ENCODE measurements at places on chromosomes 1 and 21.

GRCh38 chr1:203104789-203105390 lies 19.1 kb upstream of the MYOG start:
- no peak for DNase-seq

DNA sequence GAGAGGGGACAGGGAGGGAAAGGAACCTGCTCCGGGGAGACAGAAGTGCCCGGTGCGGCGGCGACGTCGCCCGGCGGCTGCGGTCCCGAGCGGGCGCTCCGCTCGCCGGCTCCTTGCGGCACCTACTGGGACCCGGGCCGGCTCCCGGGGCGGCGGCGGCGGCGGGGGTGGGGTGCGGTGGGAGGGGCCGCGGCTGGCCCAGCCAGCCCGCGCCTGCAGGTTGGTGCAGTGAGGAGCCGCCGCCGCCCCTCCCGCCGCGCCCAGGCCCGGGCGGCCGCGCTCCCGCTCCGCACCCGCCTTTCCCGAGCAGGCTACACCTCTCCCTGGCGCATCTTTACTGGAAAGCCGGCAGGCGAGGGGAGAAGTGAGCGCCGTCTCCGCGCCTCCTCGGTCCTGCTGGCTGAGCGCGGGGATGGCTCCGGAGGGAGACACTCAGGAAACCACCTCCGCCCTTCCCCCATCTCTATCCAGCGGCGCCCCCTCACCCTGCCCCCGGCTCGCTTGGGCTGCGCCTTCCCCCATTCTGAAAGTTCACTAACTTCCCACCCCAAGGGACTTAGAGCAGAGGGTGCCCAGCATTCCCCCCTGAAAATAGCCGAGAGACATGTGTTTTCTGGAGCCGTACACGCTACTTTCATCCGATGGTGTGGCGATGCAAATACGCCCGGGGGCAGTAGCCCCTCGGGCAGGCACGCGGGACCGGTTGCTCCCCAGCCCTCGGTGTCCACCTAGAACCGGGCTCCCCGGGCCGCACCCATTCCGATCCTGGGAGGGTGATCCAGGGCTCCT lies at the start of gene PLD5:
PLD5 (minus strand) TSS at position 127 of the 789 bp plus-strand sequence.
- DNase-seq: no peak

- no peak for DNase-seq
These were observed 101.3 kb upstream of the KCNE2 start for GRCh38 chr21:34262469-34262845.

DNA sequence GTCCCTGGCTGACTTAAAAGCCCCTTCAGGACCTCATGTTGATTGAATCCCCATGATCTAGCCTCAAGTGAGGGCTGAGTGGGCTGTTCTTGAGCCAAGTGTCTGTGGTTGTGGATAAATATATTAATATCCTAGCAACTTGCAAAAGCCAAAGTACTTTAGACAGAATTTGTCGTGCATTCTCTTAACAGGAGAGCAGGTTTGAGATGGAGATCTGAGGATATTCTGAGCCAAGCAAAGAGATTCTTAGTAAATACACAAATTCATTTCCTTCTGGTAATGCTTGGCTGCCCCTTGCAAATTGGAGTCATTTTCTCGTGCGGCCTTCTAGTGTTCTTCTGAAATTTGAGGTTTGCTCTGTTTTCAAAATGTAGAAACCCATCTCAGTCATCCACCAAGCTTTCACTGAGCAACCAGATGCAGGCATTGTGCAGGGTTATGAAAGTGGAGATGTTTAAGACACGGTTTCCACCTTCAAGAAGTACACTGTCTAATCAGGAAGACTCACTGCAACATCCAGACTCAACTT lies 242.1 kb upstream of the JUN start:
- no peak for DNase-seq

DNA sequence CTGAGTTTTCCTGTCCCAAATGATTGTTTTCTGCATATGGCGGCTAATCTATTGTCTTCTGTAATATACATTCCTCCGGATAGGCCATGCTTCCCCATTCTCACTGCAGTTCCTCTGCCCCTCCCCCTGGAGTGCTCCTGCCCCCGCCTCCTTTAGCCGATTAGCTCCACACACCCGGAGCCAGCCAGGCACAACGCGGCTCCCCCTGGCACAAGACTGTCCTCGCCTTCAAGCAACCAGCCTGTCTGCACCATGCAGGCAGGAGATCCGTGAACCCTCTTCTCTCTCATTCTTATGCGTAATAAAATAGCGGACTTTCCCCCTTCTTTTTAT lies 18.0 kb downstream of the SERTAD4 start:
- DNase-seq: no peak

DNA sequence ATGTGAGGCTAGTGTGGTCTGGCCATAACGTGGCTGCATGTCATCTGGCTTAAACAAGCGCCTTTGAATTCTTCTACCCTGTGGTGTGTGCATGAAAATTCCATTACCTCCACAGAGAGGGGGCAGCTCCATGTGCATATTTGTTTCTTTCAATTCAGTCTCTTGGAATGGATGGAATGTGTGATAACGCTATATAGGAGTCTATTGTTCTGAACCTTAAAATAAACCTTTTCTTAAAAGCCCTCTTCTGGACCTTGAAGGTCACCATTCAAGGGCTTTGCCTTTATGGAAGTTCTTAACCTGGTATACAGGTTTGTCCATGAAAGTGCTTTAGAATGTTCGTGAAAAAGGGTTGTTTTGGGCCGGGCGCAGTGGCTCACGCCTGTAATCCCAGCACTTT lies 118.2 kb upstream of the ADGRL2 start:
- DNase-seq: peak; percentile 64

GRCh38 chr1:63622849-63623566 lies 29.8 kb downstream of the PGM1 start:
- no peak for DNase-seq

GRCh38 chr1:11331945-11332546 lies 59.0 kb downstream of the UBIAD1 start:
- no peak for DNase-seq

DNA sequence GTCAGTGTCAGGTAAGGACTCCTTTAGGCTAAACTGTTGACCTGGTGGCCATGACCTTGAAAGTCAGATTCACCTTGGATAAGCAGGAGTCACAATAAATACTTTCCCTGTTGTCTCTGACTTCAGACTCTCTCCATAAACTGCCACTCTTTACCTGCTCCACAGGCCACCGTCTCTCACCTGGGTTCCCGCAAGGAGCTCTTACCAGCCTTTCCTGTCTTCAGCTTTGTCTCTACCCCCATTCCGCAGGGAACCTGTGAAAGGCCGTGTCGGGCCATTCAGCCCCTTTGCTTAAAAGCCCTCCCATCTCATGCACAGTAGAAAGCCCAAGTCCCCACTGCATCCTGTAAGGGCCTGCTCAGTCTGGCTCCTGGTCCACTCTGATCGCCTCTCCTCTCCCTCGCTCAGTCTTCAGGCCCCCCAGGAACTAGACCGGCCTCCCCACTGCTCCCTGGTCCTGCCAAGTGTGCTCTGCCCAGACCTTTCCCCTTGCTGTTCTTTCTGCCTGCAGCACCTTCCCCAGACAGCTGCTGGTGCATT lies 79.5 kb downstream of the ACTL8 start:
- no peak for DNase-seq

- peak; percentile 40 for DNase-seq
These were observed 38.6 kb upstream of the ADAMTS1 start for GRCh38 chr21:26883768-26884167.

DNA sequence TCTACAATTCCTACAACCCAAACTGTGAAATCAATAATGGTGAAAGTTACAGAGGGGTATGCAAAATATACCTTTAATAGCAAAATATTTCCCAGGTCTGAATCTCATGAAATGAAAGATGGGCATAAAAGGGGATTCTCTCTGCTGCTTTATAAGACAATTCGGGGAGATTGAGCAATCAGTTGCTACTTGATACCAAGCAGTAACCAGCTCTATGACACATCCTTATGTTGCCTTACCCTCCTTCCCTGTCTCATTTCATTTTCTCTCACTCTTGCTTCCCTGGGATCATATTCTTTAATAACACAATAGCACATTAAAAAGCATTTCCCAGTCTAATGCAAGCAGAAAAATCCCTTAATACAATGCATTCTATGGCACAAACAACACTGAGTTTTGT lies 29.0 kb downstream of the ZSWIM5 start:
- peak; percentile 12 for DNase-seq

DNA sequence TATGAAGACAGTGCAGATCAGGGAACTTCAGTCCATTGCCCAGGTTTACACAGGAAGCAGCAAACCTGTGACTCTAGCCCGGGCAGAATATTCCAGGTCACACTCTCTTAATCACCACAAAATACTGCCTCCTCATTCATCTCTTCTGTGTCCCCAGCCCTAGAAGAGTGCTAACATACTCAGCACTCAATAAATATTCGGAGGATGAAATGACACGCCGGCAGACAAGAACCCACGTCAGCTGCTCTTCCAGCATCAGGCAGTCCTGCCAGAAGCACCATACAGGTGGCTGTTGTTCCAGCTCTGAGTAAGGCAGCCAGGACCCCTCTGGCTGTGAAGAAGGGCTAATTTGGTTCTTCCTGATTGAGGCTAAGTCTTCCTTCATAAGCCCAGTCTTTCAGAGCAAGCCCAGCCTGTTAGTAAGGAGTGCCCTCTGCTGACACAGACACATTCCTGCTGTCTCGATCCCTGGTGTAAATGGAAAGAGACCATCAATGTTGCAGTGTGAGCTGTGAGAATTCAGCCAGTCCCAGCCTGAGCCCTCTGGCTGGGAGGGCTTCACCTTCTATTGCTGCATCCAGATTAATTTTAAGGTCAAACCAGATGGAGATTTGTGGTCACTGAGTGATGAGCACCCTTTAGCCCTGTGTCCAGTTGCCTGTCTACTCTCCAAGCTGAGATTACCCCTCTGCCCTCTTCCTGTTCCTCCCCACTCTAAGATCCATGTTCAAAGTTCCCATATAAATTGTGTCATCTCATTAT lies 45.0 kb upstream of the KIRREL1 start:
- peak; percentile 44 for DNase-seq

DNA sequence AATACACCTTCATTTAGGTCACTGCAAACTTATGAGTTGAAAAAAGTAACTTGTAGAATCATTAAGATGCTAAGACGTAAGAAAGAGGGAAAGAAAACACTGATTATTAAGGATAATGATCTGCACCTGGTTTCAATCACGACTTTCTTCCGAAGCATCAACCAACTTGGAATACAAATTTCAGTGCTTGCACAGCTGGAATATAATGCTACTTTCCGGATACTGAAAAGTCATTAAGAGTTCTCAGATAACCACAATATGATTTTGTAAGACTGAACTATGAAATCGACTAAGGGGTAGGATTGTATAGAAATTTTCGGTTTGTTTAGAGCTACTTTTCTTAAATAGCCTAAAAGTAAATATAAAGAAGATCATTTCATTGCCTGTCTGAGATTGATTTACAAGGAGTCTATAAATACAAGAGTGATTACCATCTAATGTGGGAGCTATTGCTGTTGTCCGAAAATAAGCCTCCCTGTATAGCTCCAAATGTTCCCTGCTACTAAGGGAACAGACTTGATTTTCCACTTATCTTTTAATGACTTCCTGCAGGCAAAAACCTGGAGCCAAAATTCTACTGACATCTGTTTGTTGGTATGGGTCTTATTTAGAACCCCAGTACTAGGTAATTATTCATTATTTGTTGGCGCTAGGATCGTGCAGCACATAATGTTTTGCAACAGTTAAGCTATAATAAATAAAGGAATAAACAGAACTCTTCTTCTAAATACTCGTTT lies 673.3 kb downstream of the KCNT2 start:
- DNase-seq: no peak

- no peak for DNase-seq
These were observed 13.9 kb downstream of the ARID4B start for GRCh38 chr1:235313931-235314678.

- DNase-seq: no peak
These were observed 644 bp upstream of the MRPL24 start for GRCh38 chr1:156741481-156741983.

- no peak for DNase-seq
These were observed 209.5 kb upstream of the POU3F1 start for GRCh38 chr1:38256072-38256471.

DNA sequence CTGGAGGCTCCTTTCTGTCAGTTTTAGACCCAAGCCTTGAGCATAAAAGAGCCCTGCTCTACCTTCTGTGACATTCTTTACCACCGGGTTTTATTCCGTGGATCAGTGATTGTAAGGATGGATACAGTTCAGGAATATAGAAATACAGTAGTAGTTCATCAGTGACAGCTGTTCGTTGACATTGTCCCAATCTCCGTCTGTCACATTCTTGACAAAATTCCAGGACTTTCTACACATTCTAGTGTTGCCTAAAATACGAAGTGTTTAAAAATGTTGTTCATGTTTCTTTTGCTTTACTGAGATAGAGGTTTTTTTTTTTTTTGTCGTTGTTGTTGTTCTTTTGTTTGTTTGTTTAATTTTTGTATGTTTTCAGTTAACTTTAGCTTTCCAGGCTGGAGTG lies 29.9 kb downstream of the MAP10 start:
- no peak for DNase-seq

DNA sequence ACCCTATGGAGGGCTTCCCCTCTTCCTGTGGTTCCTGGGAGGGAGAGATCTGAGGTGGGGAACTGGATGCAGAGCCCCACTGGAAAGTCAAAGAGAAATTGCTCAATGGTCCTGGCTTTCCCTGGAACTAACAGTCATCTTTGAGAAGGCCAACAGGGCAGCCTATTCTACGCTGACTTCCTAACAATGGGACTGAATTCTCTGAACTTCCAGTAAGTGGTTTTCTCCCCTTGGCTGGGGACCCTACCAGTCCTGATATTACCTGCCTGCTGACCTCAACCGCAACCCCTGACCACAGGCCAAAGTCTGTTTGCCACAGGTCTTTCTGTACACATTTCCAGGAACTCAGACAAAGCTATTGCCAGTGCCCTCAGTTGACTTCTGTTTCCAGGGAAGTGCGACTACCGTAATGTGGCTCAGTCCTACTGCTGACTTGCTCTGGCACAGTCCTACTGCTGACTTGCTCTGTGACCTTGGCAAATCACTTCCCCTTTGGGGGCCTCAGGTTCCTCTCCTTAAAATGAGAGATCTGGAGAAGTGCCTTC lies 55.3 kb downstream of the C8B start:
- DNase-seq: no peak

DNA sequence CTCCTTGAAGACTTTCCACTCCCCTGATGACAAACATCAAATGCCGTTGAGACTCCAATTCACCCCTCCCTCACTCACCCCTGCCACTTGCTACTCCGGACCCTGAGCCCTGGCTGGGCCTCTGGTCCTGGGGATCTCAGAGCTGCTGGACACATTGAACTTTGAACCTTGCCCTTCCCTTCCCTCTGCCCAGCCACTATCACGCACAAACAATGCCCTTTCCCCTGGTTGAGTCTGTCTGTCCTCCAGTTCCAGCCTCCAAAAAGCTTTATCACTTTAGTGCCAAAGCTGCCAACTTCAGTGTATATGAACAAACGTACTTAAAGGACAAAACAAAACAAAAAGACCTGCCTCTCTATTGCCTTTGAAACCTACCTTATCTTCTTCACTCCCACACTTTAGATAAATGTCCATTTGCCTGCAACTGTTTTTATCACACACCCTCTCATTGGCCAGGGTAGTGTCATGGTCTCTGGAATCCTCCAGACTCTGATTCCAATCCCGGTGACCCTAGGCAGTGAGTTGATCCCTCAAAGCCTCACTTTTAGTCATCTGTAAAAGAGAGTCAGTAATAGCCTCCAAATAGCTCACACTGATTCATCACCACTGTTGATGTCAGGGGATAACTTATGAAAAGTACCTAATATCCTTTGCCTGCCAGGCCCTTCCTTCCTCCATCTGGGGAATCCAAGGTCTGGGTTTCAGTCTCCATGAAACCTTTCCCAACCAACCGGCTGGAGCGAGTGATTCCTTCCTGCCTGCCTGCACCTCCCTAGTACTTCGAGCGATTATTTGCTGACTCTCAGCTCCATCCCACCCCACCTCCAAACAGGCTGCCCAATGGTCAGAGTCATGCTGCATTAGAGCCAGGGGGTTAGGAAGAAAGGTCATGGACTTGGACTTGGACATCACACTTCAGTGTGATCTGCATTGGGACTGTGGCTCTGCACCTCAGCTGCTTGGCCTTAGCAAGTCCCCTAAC lies 15.9 kb upstream of the SPOCD1 start:
- DNase-seq: peak; percentile 82

Data from amniotic epithelial cell (primary cell).